ENCODE measurements at places on chromosomes 6 and 20.

DNA sequence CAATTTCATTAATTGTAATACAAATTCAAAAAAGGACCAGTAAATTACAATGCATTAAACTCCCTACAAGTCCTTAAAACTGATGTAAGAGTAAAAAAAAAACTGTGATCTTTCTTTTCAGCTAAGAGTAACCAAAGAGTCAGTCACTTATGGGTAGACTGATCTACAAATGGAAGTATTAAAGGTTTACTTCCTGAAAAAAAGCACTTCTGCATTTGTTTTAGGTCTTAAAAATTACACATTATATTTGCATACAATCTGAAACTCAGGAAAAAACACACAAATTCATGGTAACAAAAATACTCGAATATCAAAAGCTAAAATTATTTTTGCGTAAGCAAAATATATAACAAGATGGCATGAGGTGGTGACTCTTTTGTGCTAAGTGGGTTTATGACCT, 23.5 kb downstream of the USP49 start:
- DNase-seq, result no peak

- no peak for DNase-seq
Measured at GRCh38 chr6:7461416-7461815, 71.8 kb downstream of the RIOK1 start.

- no peak for DNase-seq
Measured at GRCh38 chr6:15839969-15840541, 177.2 kb upstream of the DTNBP1 start.

- no peak for DNase-seq
Measured at GRCh38 chr6:168025831-168026710, 28.6 kb downstream of the KIF25 start.

GRCh38 chr6:26545627-26546026, 7.5 kb downstream of the HMGN4 start:
- DNase-seq, result no peak

DNA sequence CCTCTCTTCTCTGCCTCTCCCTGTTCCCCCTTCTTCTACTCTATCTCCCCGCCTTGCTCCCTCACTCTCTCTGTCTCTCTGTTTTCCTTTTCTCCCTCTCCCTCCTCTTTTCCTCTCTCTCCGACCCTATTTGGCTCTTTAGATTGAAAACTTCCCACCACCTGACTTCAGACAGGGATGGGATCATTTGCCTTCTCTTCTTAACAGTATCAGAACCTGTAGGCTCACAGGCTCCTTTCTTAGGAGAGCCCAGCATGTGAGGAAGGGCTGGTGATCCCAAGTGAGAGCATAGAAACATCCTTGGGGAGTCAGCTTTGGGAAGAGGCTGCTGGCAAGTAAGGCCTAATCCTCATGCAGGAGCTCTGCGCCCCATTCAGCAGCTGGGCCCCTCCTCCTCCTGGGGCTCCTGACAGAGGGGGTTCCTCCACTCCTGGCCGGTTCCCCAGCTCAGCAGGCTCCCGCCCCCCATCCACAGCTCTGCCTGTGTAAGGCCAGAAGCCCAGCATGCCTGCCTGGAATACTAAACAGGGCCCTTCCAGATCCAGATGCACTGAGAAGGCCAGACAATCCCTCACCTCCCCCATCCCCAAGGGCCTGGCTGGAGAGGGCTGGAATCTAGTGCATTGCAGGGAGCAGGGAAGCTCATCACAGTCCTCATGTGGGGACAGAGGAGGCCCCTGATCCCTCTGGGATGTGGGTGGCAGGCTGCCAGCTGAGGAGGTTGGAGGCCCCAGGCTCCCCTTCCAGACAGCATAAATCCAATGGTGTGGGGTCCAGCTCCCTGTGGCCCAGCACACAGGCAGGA, 93.4 kb downstream of the PTPRT start:
- DNase-seq, result no peak

GRCh38 chr20:53891306-53891894, 179.0 kb downstream of the BCAS1 start:
- DNase-seq, result no peak
